ENCODE measurements at places on chromosomes 6 and 20.

DNA sequence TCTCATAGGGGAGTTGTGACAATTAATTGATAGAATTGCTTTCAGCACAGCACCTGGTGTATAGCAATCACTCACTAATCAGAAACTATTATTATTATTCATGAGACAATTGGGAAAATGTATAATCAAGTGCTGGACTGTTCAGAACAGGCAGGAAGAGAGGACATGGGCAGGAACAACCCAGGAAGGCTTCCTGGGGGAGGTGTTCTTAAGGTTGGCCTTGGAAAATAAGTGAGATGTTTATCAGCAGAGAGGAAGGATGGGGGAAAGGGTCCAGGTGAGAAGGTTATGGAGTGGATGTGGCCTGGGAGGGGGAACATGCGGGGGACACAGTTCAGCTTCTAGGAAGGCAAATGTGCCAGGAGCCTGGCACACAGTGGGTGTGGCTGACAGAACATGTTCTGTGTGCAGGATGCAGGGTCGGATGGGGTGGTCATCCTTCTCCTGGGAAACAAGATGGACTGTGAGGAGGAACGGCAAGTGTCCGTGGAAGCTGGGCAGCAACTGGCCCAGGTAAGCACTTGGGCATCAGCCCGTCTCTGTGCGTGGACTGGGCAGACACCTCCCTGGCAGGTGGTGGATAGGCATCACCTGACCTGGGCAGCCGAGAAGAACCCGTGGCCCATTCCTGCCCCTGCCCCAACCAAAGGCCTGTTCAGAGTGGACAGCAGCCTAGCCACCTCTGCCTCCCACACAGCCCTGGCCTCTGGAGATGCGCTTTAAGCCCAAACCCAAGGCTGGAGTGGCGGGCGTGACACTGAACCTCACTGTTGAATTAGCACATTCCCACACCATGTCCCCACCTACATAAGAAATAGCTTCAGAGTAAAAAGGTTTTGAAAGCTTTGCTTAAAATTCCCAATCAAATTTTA, 30.9 kb downstream of the RAB44 start:
- DNase-seq = no peak

- DNase-seq = no peak
Measured at GRCh38 chr6:40371621-40372020, 215.5 kb downstream of the LRFN2 start.

DNA sequence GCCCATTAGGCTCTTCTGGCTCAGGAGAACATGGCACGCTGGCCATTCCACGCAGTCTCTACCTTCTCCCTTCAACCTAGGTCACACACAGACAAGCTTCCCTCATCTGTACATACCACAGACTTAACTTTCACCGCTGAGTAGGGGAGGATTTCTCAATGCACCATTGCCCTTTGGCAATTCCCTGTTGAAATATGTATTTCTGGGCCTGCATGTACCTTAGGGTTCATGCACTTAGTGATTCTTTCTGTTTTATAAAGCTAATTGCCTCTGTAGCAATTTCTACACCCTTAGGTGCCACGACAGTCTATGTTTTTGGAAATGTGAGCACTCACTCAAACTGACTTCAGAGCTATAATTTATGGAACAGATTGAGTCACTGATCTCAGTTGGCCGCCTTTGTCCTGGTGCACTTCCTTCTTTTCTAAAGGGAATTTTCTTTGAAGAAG, 253.8 kb upstream of the PRDM1 start:
- no peak for DNase-seq

DNA sequence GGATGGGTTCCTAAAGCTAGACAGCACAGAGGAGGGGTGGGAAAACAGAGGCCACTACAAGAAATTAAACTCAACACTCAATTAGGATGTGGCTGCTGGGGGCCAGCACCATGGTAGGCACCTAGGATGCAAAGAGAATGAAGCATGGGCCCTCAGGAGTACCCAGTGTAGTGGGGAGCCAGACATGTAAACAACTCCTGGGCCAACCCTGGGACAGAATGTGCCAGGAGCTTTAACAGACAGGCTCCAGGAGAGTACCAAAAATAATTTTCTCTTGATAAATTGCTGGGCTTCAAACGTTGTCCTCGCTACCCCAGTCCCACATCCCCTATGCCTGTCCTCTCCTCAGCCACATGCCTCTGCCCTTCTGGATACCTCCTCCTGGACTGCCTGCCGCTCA, 1.7 kb downstream of the TMEM151B start:
- no peak for DNase-seq

GRCh38 chr6:19317431-19317986, 519.7 kb upstream of the ID4 start:
- DNase-seq = no peak

- no peak for DNase-seq
Measured at GRCh38 chr20:38021087-38021772, 12.0 kb downstream of the TTI1 start.

Data from activated CD4-positive, alpha-beta T cell treated with anti-CD3 and anti-CD28 coated beads, Interleukin-2, amount 50 U/mL, for 1 hour (primary cell).